ENCODE measurements at places on chromosomes 6 and 20.

DNA sequence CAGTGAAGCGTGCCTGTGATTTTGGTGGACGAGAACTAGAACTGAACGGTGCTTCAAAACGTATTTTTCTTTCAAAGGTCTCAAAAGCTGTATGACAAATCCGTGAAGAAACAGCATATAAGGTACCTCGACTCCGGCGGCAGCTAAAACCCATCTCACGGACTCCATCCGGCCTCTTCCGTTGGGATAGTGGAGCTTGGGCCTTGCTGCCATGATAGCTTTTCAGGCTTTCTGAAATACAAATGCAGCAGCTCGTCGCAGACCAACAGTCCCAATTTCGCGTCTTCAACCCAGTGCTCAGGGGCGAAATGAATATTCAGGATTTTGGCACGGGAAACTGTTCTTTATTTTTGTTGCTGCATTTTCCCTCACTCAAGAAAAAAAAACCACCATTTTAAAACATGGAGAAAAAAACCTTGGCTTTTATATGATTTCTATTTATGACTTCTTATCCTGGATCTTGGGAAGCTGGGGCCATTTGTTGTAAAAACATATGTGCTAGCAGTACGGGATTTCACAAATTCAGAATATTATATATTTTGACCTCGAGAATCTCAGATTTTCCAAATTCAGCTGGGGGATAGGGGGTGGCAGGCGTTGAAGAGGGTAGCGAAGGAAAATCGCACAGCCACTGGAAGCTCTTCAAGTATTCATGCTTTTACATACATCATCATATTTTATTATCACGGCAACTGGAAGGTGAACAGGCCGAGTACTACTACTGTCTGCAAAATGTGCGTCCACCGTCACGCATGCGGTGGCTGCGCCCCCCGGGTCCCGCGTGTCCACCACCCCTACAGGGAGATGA lies 849 bp downstream of the GSTA4 start:
- DNase-seq, result no peak

DNA sequence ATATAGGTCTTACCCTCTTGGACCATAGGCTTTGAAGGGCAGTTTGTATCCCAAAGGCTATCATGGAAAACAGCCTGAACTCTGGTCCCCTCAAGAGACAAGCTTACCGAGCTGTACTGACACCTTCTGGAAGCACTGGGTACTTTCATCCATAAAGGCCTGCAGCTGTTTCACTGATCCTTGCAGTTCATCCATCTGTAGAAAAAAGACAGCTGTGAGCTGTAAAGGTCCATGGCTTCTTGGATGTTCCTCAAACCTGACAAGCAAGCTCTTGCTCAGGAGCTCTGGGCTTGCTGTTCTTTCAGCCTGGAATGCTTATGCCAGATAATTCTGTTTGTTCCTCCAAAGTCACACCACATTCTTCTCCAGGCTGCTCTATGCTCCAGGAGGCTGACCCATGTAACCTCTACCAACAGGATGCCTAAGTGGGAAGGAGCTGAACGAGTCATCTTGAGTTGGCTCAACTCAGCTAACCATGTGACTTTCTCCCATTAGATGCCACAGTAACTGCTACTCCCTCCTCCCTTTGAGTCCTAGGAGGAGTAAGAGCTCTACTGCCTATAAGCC lies 8.8 kb upstream of the NDRG3 start:
- no peak for DNase-seq

- no peak for DNase-seq
These were observed 36.4 kb upstream of the GCLC start for GRCh38 chr6:53581173-53581773.

- DNase-seq, result no peak
These were observed 46.9 kb downstream of the DACT2 start for GRCh38 chr6:168272415-168273325.

- DNase-seq, result no peak
These were observed 17.6 kb downstream of the IL22RA2 start for GRCh38 chr6:137155830-137156229.

DNA sequence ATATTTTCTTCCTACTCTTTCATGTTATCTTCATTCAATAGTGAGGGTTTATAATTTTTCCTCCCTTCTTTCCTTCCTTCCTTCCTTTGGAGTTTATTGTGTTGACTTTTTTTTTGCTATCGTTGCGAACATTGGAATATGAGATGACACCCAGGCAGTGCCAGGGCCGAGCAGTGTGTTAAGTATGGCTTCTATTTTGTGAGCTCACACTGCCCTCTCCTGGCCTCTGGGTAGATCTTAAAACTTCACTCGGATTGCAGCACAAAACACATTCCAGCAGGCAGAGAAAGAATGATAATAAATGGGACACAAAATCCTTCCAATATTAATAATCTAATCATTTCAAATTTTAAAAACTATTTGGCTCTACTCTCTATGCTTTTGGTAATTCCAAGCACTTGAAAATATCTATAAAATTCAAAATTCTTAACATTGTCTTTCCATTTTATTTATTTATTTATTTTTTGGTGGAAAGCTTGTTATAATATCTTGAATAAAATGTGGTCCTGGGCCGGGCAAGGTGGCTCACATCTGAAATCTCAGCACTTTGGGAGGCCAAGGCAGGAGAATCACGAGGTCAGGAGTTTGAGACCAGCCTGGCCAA lies 147.4 kb upstream of the OLIG3 start:
- DNase-seq, result peak; percentile 20
